ENCODE measurements at places on chromosomes 12 and 14. TPM values are rescaled to one million over a fixed set of nuclear protein-coding genes. Genes with fewer than 3 reads are reported as not detected.

The SIX6 gene
- total RNA-seq = not detected

The RNASE1 gene
- total RNA-seq = not detected

The PPP1CC gene
- total RNA-seq = 145 TPM

The LRCOL1 gene
- total RNA-seq = 0.19 TPM

The OR6C3 gene
- not detected for total RNA-seq

The GPX2 gene
- total RNA-seq = not detected

The KRT74 gene
- total RNA-seq = not detected

The ZC3H10 gene
- 6.1 TPM for total RNA-seq

The KITLG gene
- 0.66 TPM for total RNA-seq

The PLEK2 gene
- total RNA-seq = not detected

All from A375 (cell line).